DMS53 (cell line): ENCODE measurements at places on chromosomes 5 and 9.

- DNase-seq = peak; percentile 74
These were observed 6.6 kb upstream of the OTULINL start for GRCh38 chr5:14574891-14575508.

DNA sequence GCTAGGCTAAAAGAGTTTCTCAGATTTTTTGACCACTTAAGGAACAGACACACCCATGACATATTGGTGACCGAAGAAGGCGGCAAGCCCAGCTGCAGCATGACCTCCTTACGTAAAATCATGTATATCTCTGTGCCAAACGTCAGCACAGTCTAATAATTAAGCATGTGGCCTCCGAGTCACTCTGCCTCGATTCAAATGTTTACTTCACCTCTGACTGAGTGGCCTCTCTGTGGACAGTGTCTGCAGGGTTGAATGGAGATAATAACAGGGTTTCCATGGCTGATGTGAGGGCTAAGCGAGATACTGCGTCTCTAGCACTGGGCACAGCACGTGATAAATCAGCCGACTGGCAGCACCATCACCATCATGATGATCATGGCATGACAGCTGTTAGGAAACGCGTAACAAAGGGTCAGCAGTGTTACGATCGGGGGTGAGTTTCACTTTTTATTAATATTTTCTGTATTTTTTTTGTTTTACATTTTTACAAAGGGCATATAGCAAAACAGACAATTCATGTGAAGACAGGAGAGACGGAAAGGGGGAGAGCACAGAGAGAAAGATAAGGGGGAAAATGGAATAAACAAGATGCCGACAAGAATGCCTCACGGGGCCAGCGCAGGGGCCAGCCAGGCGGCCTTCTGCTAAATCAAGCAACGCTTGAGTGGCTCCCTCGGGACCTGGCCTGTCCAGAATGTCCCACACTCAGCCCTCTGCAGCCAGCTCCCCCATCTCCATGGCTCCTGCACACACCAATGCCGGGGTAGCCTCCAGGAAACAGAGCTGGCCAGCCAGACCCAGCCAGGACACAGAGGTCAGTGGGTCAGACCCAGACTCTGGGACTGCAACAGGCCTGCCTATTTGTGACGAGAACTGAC is 60.3 kb downstream of the ADAMTS2 start:
- no peak for DNase-seq

DNA sequence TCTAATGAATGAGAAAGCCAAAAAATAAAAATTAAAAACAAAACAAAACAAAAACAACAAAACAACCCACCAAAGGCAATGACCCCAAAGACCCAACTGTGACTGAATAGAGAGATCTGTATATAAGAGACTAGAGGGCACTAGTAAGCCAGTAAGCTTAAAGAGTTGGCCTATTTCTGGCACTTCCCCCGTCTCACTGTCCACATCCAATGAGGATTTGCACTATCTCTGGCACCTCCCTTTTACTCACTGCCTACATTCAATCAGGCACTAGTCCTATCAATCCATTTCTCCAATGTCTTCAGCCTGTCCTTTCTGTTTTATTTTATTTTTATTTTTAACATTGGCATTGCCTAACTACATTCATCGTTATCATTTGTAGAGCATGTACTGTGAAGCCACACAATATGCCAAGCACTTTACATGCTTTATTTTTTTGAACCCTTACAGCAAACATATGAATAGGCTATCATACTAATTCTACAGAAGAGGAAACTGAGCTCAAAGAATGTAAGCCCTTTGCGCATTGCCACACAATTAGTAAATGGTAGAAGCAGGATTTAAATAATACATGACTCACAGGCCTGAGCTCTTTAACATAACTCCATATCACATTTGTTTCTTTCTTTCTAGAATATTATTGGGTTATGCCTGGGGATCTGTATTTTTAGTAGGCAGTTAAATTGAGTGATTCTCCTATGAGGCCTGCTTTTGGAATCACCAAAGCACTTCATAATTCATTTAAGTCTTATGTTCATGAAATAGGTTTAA is 70.0 kb downstream of the C6 start:
- no peak for DNase-seq

- DNase-seq = no peak
These were observed 340.7 kb downstream of the TLE4 start for GRCh38 chr9:79912318-79913070.

GRCh38 chr9:107386396-107386795 is 103.2 kb downstream of the KLF4 start:
- no peak for DNase-seq

GRCh38 chr5:178449163-178450070 is 140.8 kb downstream of the COL23A1 start:
- no peak for DNase-seq

DNA sequence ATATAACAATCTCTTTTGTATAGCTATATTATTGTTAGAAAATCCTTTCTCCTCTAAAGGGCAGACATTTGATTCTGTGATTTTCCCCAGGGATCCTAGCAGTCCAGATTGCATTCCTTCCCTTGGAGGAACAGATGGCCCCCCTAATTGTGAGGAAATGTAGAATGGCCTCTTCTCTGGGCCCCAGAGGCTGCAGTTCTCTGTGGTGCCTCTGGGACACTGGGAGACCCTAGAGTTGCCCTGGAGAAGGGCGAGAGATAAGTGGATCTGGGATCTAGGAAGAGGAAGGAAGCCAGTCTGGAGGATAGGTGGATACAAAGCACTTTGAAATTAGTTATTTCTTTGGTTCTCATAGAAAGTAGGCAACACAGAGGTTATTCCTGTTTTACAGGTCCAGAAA is 1.9 kb upstream of the HINT2 start:
- peak; percentile 33 for DNase-seq

- DNase-seq = no peak
These were observed 48.1 kb upstream of the TDRD7 start for GRCh38 chr9:97363661-97364299.

DNA sequence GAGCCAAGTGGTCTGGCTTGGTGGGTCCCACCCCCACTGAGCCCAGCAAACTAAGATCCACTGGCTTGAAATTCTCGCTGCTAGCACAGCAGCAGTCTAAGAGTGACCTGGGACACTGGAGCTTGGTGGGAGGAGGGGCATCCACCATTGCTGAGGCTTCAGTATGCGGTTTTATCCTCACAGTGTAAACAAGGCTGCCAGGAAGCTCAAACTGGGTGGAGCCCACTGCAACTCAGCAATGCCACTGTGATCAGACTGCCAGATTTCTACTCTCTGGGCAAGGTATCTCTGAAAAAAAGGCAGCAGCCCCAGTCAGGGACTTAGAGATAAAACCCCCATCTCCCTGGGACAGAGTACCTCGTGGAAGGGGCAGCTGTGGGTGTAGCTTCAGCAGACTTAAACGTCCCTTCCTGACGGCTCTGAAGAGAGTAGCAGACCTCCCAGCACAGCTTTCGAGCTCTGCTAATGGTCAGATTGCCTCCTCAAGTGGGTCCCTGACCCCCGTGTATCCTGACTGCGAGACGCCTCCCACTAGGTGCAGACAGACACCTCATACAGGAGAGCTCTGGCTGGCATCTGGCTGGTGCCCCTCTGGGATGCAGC is 18.2 kb upstream of the STK32A start:
- peak; percentile 81 for DNase-seq

DNA sequence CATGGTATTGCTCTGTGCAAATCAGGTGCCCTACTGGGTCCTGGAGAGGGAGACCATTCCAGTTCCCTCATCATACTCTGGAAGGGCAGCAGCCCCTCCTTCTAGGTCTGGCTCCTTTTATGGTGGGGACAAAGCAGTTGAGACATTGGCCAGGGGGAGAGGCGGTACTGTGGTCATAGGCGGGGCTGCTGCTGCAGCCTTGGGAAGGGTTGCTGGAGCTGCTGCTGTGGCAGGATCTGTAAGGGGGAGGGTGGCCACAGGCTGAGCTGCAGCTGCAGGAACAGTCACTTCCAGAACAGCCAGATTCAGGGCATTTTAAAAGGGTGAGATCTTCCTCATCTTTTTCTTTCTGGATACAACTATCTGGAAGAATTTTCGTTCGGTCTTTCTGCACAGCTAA is 233.0 kb upstream of the SGCD start:
- DNase-seq = no peak

DNA sequence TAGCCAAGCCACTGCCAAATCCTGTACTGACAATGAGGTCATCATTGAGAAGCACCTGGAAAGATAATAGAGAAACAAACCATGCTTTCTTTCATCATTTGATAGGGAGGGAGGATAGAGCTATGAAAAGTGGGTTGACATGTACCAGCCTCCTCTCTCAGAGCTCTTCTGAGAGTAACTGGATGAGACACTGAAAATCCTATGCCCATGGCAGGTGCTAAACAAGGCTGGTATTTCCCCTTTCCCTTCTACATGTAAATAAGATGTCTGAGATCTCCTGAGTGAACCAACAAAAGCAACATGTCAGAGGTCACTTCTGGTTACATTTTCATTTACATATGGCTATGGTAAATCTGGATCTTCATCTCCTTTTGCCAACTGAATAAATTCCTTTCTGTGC is 45.3 kb upstream of the TRAF1 start:
- DNase-seq = peak; percentile 25

- no peak for DNase-seq
These were observed at the start of gene FLT4 for GRCh38 chr5:180649297-180650039. TSS of gene FLT4 (minus strand) at chr5:180649600. CDS start at chr5:180649545, 55 bp downstream.

GRCh38 chr9:93929231-93929630 is 25.9 kb downstream of the BARX1 start:
- no peak for DNase-seq

DNA sequence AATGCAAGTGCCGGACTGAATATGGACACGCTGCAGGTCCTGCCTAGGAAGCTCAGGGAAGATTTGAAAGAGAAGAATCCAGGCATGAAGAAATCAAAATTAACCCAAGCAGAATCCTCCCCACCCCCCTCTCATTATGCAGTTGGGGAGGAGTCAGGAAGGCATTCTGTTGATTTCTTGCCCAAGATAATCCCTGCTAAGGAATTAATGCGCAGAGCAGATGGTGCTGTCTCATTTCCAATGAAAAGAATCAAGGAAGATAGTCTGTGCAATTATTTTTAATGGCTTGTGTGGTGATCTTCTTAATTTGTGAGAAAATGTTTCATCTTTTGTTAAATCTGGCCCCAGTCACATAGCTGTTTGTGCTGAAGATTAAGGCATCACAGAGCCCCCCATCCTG is 145.0 kb downstream of the ZNF462 start:
- no peak for DNase-seq

GRCh38 chr5:6905423-6905822 is 192.2 kb downstream of the TENT4A start:
- DNase-seq = peak; percentile 29

DNA sequence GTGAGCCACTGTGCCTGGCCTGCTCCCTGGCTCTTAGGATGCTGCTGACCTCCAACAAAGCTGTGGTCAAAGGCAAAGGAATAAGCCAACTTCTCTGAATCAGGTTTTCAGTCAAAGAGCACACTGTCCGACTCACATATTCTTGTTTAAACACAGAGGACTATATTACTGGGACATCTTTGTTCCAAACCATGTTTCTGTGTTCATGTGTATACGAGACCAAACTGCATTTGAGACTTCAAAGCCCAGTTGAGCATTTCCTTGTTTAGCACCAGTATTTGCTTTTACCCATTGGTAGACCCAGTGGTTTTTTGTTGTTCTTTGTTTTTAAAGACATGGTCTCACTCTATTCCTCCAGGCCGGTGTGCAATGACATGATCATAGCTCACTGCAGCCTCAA is 100.2 kb downstream of the SCAI start:
- DNase-seq = no peak

- no peak for DNase-seq
These were observed 10.4 kb upstream of the SLC45A2 start for GRCh38 chr5:33994845-33995244.

DNA sequence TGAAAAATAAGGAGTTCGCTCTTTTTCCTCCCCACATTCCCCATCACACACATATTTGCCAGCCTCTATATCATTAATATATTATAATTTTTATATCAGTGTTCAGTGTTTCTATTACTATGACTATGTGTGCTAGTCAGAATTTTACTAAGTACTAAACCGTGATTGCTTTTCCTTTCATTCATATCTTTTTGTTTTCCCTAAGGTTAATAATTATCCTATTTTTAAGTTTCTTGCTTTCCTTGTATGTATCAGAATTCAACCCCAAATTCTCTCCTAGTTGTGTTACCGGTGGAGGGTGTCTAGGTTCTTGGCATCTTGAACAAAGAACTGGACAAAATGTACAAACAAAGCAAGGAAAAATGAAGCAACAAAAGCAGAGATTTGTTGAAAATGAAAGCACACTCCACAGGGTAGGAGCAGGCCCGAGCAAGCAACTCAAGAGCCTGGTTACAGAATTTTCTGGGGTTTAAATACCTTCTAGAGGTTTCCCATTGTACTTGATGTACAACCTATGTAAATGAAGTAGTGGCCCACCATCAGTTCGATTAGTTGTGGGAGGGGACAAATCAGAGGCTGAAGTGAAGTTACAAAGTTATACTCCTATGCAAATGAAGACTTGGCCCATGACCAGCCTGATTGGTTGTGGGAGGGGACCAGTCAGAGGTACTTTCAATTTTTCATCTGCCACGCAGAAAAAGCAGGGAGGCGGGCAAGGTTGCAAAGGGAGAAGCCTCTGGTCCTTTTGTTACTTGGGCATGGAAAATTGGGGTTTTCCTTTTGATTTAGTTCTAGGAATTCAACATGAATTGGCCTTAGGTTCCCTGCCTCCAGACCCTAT is 43.8 kb downstream of the KIAA1191 start:
- no peak for DNase-seq

GRCh38 chr5:79986260-79986659 is 4.8 kb downstream of the MTX3 start:
- DNase-seq = no peak

- no peak for DNase-seq
These were observed 483.8 kb upstream of the CDH10 start for GRCh38 chr5:25128606-25129005.

- DNase-seq = no peak
These were observed 451.3 kb downstream of the SEMA5A start for GRCh38 chr5:9094582-9094981.

DNA sequence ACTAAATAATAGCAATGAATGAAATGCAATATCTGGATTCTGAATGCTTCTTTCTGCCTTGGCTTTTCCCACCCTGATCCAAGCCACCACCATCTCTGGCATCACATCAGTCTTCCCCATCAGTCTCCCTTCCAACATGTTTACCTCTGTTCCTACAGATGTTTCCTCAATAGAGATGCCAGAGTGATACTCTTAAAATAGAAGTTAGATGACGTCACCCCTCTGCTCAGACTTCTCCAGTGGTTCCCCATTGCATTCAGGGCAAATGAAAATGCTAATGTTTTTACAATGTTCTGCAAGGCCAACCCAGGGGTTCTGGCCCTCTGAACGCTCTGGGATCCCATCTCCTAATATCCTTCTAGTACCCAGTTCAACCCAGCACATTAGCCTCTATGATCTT is 305.8 kb downstream of the TRIM32 start:
- DNase-seq = peak; percentile 3

DNA sequence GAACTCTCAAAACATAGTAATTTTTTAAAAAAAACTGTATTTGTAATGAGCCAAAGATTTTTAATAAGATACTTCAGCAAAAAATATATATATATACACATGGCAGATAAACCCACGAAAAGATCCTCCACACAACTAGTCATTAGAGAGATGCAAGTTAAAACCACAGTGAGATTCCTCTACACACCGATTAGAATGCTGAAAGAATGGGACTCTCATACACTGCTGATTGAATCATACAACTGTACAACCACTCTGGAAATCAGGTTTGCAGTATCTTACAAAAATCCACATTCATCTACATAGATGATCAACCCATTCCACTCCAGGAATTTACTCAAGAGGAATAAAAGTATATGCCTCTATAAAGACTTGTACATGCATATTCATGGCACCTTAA is 43.7 kb downstream of the RASEF start:
- no peak for DNase-seq
